H4 (cell line): ENCODE measurements at places on chromosomes 16 and 17. TPM values are rescaled to one million over a fixed set of nuclear protein-coding genes. Genes with fewer than 3 reads are reported as not detected.

The OR1F1 gene
- total RNA-seq: 0.81 TPM in 1 of 2 replicates, not detected in the other

The LPO gene
- not detected in 2 replicates for total RNA-seq

The CIBAR2 gene
- not detected in 2 replicates for total RNA-seq

DNA sequence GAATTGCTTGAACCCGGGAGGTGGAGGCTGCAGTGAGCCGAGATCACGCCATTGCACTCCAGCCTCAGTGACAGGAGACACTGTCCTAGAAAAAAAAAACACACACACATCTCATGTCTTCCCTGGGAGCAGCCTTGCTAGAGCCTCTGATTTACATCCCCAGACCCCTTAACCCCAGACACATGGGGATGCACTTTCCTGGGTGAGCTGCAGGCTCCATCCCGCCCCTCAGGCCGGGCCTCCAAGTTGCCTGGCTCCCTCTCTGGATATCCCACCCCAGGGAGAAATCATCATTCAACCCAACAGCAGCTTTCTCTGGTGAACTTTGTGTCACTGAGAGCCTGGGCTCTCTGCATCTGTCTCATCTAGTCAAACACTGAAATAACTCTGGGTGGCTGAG, 21.5 kb downstream of the SRL start:
- DNase-seq: no peak

DNA sequence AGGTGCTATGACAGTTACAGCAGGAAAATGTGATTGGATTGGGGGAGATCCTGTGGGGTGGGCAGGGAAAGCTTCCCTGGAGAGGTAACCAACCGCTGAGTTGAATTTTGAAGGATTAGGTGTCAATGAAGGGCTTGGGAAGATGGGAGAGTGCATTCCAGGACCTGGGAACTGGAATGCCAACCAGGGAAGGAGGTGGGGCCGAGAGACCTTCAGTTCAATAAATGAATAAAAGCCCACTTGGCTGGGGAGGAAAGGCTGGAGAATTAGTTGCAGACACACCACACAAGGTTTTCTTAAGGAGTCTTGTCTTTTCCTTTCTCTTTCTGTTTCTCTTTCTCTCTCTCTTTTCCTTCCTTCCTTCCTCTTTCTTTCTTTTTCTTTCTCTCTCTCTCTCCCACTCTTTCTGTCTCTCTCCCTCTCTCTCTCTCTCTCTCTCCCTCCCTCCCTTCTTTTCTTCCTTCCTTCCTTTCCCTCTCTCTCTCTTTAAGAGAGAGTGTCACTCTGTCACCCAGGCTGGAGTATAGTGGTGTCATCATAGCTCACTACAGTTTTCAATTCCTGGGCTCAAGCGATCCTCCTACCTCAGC, 3.3 kb downstream of the USP43 start:
- no peak for DNase-seq

DNA sequence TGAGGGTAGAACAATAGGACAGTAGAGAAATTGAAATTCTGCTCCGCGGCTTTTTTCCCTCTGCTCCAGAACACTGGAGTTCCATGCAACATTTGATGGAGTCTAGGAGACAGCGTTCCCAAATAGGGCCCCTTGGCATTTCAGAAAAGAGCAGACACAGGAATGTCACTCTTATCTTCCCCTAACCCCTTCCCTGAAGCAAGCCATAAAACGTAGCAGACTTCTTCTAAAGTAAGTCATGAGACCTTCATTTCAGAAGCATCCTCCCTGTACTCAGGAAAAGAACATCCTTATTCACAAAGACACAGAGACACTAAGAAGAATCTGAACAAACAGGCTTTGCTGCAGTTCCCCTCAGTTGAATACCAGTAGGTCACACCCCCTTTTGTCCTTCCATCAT, 296.1 kb upstream of the SOX9 start:
- no peak for DNase-seq

The ARMC7 gene
- 4.0 and 5.2 TPM in 2 replicates for total RNA-seq
